Endodermal cell (in vitro differentiated cells): ENCODE measurements at places on chromosomes 16 and 17. TPM values are rescaled to one million over a fixed set of nuclear protein-coding genes. Genes with fewer than 3 reads are reported as not detected.

MYCBPAP gene
- 1.3 and 3.5 TPM in 2 replicates for total RNA-seq

NRN1L gene
- 4.7 to 7.9 TPM (median 7.0 TPM) in 3 replicates for total RNA-seq

CCDC40 gene
- 11.9 to 38.9 TPM (median 30.1 TPM) in 3 replicates for total RNA-seq

DNA sequence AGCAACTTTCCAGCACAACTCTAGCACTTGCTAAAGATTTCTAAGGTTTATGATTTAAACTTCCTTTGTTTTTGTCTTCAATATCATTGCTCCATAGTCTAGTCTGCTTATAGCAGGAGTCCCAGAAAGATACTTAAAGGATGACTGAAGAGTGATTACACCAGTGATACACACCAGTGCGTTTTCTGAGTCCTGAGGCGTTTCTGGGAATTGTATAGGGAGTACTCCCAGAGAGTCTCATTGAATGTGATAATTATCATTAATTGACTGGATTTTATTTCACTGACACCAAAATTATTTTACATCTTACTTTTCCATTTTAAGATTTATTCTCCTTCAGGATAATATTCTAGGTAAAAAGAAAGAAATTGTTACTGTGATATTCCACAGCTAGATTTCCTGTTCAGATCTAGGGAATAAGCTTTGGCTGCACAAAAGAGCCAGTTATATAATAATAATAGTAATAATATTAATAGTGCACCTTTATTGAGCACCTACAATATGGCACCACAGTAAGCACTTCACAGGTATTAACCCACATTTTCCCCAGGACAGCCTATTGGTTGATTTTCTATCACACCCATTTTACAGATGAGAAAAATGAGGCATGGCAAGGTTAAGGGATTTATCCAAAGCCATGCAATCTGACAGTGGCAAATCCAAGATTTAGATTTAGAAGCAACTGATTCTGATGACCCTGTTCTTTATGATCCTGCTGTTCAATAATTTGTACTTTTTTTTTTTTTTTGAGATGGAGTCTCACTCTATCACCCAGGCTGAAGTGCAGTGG lies 62.6 kb downstream of the IRX5 start:
- no peak for DNase-seq

DNA sequence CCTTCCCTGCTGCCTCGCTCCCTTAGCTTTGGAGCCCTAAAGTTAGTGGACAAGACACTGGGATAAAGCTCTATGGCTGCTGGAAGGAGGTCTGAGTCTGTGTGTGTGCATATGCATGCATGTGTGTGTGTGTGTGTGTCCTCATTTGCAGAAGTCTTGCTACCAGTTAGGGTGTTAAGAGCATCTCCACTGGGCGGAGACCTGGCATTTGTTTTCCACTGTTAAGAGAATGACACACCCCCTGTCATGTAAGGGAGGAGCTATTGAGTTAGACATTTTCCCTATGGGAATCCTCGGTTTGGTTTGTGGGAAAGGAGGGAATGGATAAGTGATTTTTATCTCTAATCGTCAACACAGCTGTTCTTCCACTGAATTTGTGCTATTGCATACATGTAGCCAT lies 24.8 kb upstream of the ARHGAP23 start:
- peak; percentile 77 for DNase-seq

DNA sequence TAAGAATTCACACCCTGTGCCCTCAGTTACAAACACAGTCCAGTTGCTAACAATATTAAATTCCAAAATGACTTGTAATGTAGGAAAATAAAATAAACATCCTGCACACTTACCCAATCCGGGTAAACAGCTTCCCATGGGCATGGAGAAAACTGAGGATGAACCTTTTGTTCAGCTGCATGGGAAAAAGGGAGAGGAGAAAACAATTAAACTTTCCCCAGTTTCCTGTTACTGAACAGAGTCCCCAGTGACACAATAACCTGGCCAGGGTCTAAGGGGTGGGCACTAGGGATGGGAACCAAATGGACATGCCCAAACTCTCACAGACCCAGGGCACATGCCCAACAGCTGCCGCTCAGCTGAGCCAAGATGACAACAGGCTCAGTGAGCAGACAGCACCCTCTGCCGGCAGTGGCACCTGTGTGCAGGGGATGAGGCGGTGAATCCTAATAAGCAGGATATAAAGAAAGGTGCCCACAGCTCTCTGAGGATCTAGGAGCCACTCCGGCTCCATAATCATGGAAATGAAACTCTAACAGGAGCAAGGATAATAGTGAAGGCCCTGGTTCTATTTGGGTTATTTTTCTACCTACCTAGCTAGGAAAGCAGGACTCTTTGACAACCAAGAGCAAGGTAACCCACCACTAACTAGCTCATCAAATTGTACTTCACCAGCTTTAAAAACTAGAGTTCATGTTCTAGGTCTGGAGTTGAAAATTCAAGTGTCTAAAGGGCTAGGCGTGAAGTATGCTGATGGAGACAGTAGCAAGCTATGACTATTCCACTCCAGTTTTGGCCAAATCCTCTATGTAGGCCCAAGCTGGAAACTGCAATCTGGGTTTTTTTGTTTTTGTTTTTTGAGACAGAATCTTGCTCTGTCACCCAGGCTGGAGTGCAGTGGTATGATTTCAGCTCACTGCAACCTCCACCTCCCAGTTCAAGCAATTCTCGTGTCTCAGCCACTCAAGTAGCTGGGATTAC lies 58.8 kb downstream of the SMG6 start:
- DNase-seq, result peak; percentile 96

DNA sequence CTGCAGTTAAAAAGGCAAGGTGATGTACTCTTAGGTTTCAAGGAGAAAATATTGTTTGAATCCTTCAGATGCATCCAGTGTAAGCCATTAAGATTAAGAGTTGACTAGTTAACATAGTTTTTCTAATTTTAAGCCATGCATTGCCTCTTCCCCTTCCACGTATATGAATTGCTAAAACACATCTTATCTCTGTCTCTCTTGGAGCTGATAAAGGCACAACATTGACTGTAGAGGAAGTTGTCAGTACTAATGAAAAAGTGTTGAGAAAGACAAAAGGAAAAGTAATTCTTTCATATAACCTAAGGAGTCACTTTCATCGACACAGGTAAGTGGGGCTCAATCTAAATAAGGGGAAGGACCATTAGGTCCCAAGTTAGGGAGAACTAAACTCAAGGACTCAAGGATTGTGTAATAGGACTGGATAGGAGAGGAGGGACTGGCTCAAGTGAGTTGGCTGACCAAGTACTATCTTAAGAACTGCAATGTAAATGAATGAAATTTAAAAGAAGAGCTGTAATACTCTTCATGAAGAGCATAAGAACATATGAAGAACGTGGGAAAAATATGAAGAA lies 55.6 kb downstream of the GRB7 start:
- no peak for DNase-seq

DNA sequence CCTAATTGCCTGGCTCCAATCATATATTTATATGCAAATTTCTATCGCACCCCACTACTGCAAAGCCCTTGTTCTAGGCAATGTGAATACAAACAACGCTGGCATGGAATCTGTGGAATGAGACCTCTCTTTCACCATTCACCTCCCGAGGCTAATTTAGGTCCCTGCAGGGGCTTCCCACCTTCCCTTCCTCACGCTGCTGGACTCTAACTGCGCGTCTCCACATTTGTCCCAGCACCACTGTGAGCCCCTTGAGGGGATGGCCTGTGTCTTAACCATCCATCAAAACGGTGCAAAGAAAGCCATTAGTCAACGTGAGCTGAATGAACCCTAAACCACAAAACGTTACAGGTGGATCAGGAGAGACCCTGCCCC lies 1.6 kb downstream of the TMEM114 start:
- DNase-seq, result peak; percentile 82

GRCh38 chr17:83084621-83085056 lies 5.2 kb downstream of the METRNL start:
- no peak for DNase-seq

DNA sequence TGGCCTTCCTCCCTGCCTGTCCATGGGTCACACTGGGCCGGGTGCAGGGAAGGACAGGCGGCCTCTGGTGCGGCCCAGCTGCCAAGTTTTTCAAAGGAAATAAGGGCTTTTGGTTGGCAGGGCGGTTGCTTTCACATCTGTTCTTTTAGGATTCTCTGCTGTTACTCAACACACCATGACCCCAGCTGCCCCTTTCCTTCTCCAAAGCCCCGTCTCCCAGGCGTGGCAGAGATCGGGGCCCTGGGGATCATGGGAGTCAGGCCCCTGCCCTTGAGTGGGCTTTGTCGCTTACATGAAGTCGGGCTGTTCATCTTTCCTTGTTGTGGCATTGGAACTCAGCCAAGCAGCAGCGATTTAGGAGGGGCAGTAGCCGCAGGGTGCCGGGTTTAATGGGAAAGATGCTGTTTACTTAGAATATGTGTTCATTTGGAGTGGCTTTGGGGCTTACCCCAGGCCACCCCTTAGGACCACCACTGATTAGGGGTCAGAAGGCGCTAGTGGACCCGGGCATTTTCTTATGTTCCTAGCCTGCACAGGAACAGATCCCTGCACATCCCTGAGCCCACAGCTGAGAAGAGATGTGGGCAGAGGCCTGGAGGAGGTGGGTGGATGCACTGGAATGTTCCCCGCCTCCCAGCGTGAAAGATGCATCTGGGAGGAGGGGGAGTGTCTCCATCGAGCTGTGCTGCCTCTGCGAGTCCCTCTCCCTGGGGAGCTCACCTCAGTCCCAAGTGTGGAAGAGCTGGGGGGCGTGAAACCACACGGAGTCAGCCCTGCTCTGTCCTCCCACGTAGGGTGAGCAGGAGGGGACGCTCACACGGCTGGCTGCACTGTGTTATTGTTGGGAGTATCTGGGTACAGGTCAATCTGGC lies 6.8 kb upstream of the ADCY7 start:
- peak; percentile 63 for DNase-seq

- DNase-seq, result peak; percentile 92
Observed at GRCh38 chr17:4998027-4998731, 429 bp downstream of the KIF1C start.

- DNase-seq, result peak; percentile 70
Observed at GRCh38 chr17:5694551-5694950, 110.2 kb upstream of the NLRP1 start.

- no peak for DNase-seq
Observed at GRCh38 chr17:82012640-82013295, 9.9 kb downstream of the CENPX start.

DNA sequence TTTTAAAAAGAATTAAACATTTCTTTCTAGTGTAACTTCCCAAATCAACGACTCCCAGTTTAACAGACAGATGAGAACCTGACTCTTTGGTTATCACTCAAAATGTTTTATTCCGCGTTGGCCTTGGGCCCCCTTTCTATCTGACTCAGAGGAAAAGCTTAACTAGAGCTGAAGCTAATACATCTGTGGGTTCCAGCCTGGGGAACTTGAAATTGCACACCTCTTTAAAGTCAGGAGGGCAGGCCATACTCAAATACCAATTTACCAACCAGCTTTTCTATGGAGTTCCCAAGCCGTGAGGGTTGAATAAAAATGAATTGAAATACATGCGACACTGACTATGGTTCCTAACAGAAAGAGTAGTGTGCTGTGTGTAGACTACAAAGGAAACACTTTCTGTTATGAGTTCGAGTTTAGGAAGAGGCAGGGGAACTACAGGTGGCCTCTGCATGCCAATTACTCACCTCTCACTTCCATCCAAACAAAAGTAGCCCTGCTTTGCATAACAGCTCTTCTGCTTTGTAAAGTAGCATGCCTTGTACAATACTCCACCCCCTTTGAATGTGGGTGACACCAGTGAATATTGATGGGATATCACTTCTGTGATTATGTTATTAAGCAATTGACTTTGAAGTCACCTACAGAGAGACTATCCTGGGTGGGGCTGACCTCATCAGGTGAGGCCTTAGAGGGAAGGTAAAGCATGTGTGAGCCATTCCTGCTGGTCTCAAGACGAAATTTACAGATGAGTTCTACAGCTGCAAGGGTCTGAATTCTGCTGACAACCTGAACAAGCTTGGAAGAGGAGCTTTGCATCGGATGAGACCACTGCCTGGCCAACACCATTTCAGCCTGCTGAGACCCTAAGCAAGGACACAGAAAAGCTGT lies 92.1 kb downstream of the WDR59 start:
- no peak for DNase-seq

DNA sequence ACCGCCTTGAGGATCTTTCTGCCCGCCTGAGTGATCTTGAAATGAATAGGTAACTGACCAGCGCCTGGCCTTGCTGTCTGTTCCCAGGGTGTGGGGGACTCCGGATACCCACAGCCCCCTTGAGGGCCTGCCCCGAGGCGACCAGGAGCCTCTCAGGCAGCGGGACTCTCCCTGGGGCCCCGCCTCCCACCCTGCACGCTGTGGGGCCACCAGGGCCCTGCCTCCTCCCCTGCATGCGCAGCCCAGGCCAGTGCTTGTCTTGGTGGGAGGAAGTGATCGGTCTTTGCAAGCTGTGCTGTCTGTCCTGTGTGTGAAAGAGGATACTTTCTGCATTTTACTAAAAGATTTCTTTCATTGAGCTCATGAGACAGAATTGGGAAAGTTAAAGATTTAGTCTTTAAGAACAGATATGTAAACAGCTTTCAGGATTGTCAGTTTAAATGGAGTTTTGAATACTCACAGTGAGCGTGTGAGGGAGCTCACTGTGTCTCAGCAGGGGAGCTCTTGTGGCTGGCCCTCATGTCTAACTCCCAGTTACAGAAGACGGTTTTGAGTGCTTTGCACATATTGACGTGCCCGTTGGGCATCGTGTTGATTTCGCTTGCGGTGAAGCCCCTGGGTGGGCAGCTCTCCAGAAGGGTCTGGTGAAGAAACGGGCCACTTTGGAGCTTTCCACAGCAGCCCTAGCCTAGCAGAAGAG lies 36.1 kb upstream of the CAPN15 start:
- DNase-seq, result peak; percentile 71

DNA sequence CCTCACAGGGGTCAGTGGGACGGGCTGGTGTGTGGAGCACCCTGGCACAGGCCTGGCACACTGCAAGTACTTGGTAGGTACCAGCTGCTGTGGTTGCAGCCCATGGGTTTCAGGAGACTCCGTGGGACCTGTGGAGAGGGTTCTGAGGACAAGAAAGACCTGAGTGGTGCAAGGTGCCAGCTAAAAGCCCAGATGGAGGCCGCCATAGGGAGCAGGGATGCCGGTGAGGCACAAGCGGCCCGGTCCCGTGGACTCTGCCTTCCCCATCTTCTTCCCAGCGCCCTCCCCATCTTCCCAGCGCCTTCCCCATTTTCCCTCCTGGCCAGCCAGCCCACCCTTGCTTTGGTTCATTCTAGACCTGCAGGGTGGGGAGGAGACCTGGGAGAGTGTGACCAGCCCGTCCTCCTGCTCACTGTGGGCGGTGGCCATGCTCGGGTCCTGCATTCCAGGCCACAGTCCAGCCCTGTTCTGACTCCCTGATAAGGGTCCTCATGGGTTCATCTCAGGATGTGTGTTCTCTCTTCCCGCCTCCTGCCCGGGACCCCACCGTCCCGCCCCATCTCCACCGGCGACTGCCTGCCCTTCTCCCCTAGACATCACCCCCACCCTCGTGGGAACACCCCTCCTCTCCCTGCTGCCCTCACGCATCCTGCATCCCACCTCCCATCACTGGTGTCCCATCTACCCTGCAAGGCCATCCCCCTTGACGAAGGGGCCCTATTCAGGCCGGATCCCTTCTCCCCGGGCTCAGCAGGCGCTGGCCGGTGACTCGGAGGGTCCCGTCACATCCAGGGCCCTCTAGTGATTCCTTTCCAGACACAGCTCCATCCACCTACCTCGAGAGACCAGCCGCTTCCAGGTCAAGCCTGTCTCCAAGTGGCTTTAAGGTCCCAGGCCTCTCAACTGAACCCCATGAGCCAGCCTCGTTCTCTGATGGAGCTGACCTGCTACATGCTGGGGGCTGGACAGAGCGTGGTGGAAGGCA lies 3.4 kb downstream of the ZNF469 start:
- no peak for DNase-seq
